Left hindlimb (tissue), 1 donor: ENCODE measurements at places on chromosomes 13 and 19.

DNA sequence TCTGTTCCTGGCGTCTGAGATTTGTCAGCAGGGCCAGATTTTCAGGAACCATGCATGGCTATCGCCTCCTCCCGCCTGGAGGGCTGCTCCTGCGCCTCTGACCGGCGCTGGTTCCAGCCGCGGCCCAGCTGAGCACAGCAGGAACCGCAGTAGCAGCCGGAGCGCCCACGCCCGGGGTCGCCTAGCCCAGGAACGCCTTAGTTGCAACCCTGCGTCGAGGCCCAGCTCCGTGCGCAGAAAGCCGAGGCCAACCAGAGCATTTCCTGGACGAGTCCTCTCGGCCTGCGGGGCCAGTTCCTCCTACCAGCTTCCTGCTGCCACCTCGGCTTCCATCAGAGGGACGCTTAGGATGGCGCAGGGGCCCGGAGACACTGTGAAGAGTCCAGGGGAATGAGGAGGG lies 74.9 kb downstream of the ZNF492 start:
- DNase-seq, result no peak

DNA sequence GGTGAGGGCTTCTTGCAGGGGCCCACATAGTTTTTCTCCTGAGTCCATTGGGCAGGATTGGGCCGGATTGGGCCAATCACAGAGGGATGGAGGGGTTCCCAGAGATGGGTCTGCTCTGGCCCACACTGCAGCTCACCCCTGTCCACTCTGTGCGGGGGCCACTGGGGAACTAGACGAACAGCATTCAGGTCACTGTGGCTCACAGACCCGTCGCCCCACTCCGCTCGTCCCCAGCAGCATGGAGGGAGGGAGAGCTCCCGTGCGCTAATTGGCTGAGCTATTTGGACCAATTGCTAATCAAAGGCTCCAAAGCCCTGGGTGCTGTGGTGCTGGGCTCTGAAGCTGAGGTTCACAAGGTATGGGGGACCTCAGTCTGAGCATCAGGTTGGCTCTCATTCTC lies 11.3 kb downstream of the NACC1 start:
- no peak for DNase-seq

- no peak for DNase-seq
Measured at GRCh38 chr13:49810567-49811526, 18.4 kb upstream of the KPNA3 start.

DNA sequence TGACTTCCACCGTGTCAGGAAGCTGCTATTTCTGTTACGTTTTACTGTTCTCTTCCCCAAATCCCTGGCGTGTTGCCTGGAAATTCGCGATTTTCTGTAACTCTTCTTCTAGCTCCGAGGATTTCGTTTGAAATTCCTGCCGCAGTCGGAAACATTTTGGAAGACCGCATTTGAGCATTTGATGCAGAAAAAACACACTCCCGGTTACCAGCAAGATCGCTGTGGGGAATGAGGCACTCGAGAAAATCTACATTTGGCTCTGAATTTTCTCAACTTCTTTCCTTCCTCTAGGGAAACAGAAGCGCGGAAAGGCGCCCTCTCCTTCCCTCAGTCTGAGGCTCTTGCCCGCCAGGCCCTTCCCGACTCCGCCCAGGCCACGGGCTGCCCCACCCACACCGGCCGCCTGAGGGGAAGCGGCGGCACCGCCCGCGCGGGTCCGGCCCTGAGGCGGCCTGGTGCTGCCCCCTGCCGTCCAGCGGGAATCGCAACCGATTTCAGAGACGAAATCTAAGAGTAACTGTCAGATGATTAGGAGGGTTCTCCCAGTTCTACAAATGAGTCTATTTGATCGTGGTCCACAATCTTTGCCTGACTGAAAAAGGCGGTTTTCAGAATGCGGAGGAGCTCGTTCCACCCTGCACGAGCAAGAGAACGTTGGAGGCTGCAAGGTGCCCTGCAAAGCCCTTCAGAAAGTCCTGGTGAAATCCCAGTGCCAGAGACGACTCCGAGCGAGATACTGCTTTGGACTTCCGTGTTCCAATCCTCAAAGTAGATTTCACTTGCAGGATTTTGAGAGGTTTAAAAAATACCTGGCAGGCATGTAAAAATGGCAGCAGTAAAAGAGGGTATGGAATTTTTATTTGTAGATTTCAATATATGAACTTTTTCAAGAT lies 18.4 kb upstream of the TUBGCP3 start:
- peak; percentile 95 for DNase-seq

DNA sequence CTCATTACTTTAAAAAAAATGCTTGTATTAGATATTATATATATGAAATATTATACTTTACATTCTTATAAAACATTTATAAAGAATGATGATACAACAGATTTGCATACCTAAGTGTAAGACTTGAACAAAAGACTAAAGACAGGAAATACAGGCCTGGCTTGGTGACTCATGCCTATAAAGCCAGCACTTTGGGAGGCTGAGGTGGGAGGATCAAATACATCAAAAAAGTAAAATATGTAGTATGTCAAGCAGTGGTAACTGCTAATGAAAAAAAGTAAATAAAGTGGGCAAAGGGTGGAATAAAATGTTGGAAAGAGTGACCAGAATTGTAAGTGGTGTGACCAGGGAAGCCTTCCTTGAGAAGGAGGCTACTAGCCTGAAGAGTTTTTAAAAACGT lies 133.7 kb downstream of the GGACT start:
- DNase-seq, result no peak

GRCh38 chr13:81615031-81615430 lies 1274.1 kb upstream of the SPRY2 start:
- DNase-seq, result no peak

DNA sequence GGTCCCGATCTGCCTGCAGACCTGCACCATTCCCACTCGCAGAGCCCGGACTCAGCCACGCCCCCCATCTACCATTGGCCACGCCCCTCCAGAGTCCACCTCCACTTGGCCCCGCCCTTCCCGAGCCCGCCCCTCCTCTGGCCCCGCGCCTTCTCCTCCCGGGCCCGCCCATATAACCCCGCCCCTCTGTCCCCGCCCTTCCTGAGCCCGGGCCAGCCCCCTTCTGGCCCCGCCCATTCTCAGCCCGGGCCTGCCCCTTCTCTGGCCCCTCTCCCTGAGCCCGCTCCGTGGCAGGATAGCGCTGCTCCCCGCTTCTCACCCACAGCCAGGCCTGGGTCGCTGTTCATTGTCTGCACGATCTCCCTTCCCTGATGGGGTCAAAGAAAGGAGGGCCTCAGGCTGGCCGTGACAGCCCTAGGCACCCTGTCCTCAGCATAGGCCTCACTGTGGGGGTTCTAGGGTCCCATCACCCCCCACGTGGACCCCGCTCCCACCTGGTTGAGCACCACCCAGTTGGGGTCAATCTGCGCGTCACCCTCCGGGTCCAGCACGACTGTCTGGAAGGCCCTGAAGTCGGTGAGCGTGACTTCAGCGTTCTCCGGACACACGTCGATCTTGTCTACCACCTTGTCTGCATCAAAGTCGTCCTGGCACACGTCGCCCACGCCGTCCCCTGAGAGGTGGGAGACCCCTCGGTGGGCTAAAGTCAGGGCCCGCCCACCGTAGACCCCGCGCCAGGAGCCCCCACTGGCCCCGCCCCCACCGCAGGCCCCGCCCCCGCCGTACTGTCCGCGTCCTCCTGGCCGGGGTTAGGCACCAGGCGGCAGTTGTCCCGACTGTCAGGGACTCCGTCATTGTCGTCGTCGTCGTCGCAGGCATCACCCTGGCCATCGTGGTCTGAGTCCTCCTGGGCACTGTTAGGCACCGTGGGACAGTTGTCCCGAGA lies 5.7 kb downstream of the COMP start:
- peak; percentile 85 for DNase-seq

DNA sequence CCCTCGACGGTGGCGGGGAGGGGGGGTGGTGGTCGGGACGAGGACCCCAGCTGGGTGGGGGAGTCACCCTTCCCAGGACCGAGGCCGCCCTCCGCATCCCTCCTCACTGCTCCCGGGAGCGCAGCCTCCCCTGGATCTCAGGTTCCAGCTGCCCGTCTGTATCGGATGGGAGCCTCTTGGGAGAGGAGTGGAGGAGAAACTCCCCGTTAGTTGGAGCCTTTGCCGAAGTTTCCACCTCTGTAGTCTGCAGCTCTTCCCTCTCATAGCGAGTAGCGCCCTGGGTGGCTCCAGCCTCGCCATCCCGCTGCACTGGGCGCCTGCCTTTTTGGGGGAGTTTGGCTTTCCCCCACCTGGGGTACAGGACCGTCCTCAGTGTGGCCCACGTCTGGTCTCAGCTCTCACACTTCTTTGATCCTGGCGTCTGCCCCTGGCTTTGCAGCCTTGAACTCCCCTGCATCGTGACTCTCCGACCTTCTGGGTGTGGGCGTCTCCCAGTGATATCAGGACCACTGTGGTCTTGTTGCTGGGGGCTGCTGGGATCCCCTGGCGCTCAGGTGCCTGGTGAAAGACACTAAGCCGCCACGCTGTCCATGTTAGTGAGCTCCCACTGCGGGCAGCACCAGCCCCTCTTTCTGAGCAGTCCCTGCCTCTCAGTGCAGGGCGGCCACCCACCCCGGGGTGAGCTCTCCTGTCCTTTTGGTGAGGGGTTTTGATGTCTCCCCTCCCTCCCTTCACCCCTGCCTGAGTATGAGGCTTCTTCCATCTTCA lies 1.1 kb downstream of the CNOT3 start:
- DNase-seq, result no peak

GRCh38 chr13:111322916-111323331 lies 2.5 kb downstream of the TEX29 start:
- DNase-seq, result no peak

- DNase-seq, result no peak
Measured at GRCh38 chr13:40389081-40389641, 277.3 kb downstream of the FOXO1 start.

- DNase-seq, result no peak
Measured at GRCh38 chr19:2429917-2430535, 2.6 kb upstream of the TIMM13 start.

- no peak for DNase-seq
Measured at GRCh38 chr19:39839678-39840327, 5.8 kb upstream of the DYRK1B start.

GRCh38 chr13:99217461-99218110 lies 16.9 kb downstream of the UBAC2 start:
- DNase-seq, result no peak

GRCh38 chr19:49555600-49556411 lies 24.6 kb downstream of the NOSIP start:
- DNase-seq, result peak; percentile 86

- no peak for DNase-seq
Measured at GRCh38 chr19:1047696-1048147, 7.8 kb downstream of the ABCA7 start.

- no peak for DNase-seq
Measured at GRCh38 chr13:23592596-23592995, 22.4 kb downstream of the TNFRSF19 start.

- no peak for DNase-seq
Measured at GRCh38 chr19:33350538-33351309, 22.8 kb upstream of the CEBPG start.

- DNase-seq, result peak; percentile 45
Measured at GRCh38 chr13:99496184-99497142, 4.8 kb upstream of the TM9SF2 start.

- no peak for DNase-seq
Measured at GRCh38 chr13:47598340-47598911, 402.6 kb downstream of the SUCLA2 start.

DNA sequence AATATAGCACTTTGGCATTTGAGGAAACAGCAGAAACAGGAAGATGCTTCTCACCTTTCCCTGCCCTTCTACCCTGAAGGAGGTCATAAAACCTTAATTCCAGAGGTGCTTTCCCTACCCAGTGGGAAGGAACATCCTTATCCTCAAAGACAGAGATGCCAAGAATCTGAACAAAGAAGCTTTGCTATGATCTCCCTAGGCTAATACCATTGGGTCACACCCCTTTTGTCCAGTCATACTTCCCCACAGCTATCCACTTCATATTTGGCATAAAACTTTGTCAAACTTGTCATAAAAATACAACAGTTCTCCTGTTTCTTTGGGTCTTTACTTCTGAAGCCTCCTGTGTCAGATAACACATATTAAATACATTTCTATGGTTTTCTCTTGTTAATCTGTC lies 21.7 kb upstream of the RXFP2 start:
- DNase-seq, result no peak

DNA sequence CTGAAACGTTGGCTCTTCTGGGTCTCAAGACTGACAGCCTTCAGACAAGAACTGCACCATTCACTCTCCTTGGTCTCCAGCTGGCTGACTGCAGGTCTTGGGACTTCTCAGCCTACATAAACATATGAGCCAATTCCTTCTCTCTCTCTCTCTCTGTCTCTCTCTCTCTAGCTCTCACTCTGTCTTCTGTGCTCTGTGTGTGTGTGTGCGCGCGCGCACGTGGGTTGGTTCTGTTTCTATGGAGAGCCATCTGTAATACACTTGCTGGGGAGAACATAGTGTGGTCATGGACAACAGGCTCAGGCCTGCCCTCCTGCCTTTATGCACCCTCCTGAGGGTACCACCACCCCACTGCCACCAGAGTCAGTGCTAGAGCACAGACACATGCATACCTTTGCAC lies 13.7 kb upstream of the SERPINE3 start:
- DNase-seq, result no peak

GRCh38 chr13:80303225-80303811 lies 37.6 kb downstream of the SPRY2 start:
- DNase-seq, result no peak

GRCh38 chr19:15911599-15912235 lies 13.8 kb upstream of the CYP4F2 start:
- no peak for DNase-seq

DNA sequence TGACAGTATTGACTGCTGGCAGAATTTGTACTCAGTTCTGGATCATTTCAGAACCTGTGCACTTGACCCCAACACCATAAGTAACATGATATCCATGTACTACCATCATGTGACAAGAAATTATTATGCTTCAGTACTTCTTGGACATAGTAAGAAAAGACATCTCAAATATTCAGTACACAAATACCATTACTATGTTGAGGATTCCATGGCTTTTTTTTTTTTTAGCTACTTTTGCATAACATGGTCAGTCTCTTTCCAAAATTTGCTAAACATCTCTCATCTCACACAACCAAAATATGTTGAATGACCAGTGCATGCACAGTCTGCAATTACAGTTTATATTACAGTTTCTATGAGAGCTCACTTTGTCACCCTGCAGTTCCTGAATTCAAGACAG lies 85.3 kb downstream of the FLT1 start:
- DNase-seq, result no peak

- DNase-seq, result no peak
Measured at GRCh38 chr19:18860725-18861124, 29.0 kb downstream of the UPF1 start.

DNA sequence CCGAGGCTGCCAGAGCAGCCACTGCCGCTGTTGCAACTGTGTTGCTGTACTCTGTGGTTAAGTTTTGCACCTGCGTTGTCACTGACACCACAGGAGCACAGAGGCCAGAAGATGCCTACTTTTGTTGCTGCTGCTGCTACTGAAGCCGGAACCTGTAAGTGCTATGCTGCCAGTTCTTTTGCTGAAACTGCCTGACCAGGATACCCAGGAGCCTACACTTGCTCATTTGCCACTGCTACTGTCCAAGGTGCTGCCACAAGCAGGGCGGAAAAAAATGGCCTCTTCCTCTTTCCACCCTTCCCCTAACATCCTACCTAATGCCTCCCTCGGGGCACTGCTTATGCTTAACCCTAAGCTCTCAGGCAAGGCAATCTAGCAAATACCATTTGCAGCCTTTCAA lies 29.0 kb upstream of the NBEA start:
- no peak for DNase-seq

- no peak for DNase-seq
Measured at GRCh38 chr13:112615391-112615790, 27.4 kb upstream of the TUBGCP3 start.
